Urinary bladder (tissue), 4 donors: ENCODE measurements at places on chromosomes 16 and 17. TPM values are rescaled to one million over a fixed set of nuclear protein-coding genes. Genes with fewer than 3 reads are reported as not detected.

PRSS22 gene
- total RNA-seq: 3.0 TPM

GCGR gene
- total RNA-seq: not detected

TBC1D24 gene
- total RNA-seq: 11.2 TPM

KRTAP9-8 gene
- total RNA-seq: not detected

ODF4 gene
- total RNA-seq: not detected

GPR179 gene
- total RNA-seq: 0.11 TPM

SYNRG gene
- total RNA-seq: 36.6 TPM

DPH1 gene
- total RNA-seq: 17.4 TPM

CD300E gene
- 0.42 TPM for total RNA-seq

PLK1 gene
- total RNA-seq: 3.5 TPM

TBC1D16 gene
- 15.8 TPM for total RNA-seq

TMEM132E gene
- total RNA-seq: 3.7 TPM

OR1F1 gene
- not detected for total RNA-seq

APOBR gene
- total RNA-seq: 0.69 TPM

KATNIP gene
- 15.2 TPM for total RNA-seq

PRAC2 gene
- 2.1 TPM for total RNA-seq

DPEP3 gene
- total RNA-seq: not detected

KRT31 gene
- total RNA-seq: 0.16 TPM

MFAP4 gene
- 123 TPM for total RNA-seq

EIF4A3 gene
- total RNA-seq: 59.5 TPM

CES5A gene
- not detected for total RNA-seq

CHAD gene
- 0.32 TPM for total RNA-seq

GAS2L2 gene
- total RNA-seq: not detected

GRAP gene
- total RNA-seq: 4.5 TPM

CA7 gene
- not detected for total RNA-seq

TIGD7 gene
- 18.5 TPM for total RNA-seq

SOX8 gene
- 12.4 TPM for total RNA-seq

UMOD gene
- not detected for total RNA-seq

TBC1D26 gene
- 1.3 TPM for total RNA-seq

HOXB4 gene
- 2.0 TPM for total RNA-seq

MKS1 gene
- total RNA-seq: 14.0 TPM

TM4SF5 gene
- not detected for total RNA-seq

CPNE7 gene
- total RNA-seq: not detected

OR4D1 gene
- not detected for total RNA-seq

AGRP gene
- total RNA-seq: not detected

PRKCB gene
- 7.0 TPM for total RNA-seq

OR3A3 gene
- not detected for total RNA-seq

KRTAP4-1 gene
- total RNA-seq: not detected
